Activated T-cell treated with anti-CD3 and anti-CD28 coated beads, Interleukin-2, amount 50 U/mL, for 4 hours (primary cell): ENCODE measurements at places on chromosomes 16 and 17.

DNA sequence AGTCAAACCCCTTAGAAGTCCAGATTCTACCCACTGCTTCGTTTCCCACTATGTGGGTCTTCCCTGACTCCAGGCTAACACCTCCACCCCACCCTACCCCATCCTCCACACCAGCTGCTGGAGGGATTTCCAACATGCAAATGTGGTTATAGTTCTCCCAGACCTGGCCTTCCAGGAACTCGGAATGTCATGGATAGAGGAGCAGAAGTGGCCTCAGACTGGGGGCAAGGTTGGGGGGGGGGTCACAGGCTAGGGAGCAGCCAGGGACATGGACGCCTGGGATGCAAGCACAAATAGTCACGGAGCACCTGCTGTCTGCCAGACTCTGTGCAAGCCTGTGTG is 2.0 kb downstream of the CAMKK1 start:
- DNase-seq: no peak

- DNase-seq: no peak
These were observed 32.0 kb downstream of the SMPD3 start for GRCh38 chr16:68416057-68417046.

- no peak for DNase-seq
These were observed 12.9 kb downstream of the RPGRIP1L start for GRCh38 chr16:53690771-53691170.

- no peak for DNase-seq
These were observed 37.8 kb downstream of the LITAFD start for GRCh38 chr16:8919934-8920462.

- DNase-seq: peak; percentile 62
These were observed at the start of gene CCDC40 for GRCh38 chr17:80035937-80036714. Gene CCDC40, plus strand, starts transcription at chr17:80036642. Its CDS starts 21 bp downstream, at chr17:80036663.

DNA sequence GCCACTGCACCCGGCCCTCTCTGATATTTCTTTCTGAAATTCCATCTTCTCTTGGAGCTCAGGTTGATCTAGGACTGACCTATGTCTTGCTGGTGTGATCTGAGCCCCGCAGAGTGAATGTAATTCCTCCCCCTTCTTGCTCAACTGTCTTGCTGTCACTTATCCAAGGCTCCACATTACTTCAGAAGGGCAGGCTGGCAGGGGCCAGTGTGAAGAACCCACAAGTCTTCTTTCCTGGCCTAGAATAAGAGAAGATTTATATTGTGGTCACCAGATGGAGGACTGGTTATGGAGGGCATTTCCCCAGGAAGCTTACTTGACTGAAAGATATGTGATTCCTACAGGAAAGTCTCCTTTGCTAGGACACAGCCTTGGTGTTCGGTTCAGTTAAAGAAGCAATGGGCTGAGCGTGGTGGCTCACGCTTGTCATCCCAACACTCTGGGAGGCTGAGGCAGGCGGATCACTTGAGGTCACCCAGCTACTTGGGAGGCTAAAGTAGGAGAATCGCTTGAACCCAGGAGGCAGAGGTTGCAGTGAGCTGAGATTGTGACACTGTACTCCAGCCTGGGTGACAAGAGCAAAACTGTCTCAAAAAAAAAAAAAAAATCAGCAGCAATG is 13.4 kb downstream of the ITGAL start:
- DNase-seq: no peak

DNA sequence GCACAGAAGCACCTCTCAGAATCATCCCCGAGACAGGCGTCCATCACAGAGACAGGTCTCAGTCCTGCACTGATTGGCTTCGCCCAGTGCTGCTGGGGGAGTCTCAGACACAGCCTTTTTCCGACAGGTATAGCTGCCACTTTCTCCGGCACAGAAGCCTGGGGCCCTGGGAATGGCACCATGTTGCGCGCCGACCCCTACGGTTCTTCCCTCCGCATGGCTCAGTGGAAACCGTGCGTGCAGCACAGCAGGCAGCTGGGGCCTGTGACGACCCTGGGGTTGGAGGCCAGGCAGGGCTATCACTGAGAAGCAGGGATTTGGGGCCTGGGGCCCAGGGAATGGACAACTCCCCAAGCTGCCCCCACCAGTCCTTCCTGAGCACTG is 29.7 kb upstream of the CDH15 start:
- DNase-seq: no peak

DNA sequence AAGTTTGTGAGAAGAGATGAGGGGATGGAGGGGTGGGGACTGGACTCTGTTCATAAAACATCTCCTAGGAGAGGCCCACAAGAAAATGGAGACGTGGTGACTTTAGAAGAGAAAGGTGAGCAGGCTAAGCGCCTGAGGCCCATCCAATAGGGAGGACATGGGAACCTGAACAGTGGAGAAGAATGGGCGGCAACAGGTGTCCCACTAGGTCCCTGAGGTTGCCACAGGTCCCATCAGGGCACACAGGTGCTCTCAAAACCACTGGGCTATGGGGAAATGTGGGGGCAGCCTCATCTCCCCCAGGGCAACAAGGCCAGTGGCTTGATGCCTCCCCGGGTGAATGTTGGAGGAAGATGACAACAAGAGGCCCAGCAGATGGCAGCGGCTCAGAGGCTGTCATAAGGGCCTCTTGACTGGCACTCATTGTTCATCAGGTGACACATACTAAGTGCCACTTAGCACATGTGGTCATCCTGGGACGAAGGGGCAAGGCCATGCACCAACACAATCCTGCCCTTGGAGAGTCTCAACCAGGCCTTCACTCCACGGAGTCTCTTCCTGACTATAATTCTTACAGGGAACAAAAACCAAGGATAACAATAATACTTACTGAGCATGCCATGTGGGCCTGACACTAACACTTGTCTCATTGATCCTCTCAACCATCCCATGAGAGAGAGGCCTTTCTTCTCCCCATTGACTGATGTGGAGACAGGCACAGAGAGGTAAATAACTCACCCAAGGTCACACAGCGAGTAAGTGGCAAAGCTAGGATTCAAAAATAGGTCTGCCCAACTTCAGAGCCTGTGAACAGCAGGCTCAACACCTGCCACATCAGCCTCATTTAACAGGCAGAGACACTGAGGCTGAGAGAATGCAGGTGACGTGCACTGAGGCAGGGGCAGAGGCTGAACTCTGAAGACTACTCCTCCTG is 38.0 kb downstream of the CUEDC1 start:
- peak; percentile 25 for DNase-seq

DNA sequence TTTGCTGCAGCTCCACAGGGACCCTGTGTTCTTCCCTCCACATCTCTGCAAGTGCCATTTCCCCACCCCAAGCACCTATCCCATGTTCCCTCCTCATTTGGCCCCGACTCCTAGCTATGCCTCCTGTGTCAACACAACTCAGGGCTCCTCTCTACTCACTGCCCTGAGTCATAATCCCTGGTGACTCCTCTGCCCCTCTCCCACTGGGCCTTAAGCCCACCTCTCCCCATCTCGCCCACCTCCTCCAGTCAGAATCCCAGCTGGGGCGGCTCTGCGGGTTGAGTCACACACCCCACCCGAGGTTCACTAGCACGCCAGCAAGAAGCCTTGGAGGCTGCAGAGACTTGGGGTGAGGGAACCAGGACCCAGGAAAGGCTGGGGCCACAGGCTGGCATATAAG is 346.2 kb downstream of the FOXL1 start:
- DNase-seq: no peak
